ENCODE measurements at places on chromosomes 7 and 10. TPM values are rescaled to one million over a fixed set of nuclear protein-coding genes. Genes with fewer than 3 reads are reported as not detected.

- no peak for DNase-seq
Measured at GRCh38 chr7:20293336-20293735, 37.4 kb upstream of the ITGB8 start.

DNA sequence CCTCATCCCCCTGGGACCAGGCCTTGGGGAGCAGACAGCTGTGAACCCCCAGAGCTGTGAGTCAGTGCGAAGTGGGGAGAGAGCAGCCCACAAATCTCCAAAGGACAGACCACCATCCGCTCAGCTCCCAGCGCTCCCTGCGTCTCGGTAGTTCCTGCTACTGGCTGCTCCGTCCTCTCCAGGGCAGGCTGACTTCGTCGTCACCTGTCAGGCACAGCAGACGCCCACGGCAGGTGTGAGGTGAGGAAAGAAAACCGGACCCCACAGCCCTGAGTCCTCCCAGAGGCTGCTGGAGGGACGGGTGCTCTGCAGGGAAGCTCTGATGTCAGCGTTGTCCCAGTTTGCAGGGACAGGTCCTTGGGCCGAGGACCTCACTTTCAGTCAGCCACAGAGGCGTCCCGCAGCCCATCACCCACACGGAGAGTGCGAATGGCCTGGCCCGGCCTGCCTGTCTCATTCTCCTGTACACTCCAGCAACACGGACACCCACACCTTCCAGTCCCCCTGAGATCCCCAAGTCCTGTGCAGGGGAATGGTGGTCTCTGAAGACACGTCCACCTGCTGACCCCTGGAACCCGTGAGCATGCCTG lies 95.2 kb downstream of the DNAJB6 start:
- DNase-seq, result no peak

DNA sequence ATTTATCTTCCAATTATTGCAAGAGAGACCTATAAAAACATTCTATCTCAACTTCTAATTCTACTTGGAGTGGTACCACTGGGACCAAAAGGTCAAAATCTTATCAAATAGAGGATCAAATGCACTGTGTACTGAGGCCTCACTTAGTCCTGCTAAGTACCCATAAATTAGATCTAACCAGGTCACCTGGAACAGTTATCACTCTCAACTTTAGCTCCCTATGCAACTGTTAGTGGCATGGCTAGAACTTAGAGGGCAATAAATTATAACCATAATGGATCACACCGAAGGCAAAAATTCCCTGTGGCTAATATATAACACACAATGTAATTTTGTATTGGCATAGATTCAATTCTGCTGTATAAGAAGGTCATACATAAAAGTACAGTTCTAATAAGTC lies 428.9 kb downstream of the PCDH15 start:
- no peak for DNase-seq

DNA sequence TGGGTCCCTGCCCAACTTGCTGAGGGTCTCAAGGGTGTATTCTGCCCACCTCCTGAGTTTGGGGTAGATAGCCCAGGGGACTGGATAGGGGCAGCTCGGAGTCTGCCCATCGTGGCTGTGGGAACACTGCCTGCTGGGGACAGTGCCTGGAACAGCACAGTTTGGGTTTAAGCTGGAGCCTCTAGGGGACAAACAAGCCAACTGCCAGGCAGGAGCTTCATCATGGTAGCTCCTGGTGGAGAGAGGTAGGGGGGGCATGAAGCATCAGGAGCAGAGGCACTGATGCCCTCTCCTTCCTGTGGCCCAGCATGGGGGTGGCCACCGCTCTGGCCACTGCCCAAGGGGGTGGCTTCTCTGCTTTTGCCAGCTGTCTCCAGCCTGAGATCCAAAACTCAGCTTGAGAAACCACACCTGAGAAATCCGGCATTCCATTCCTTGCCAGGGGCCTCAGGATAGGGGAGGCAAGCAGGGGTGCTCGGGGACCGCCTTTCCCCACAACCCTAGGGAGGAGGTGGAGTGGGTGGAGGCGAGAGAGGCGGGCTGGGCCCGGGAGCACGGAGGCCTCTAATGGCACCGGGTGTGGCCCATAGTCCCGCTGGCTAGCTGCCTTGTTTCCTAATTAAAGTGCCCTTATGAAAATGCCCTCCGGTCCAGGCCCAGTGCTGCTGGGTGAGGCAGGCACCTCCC lies 47.6 kb downstream of the UNC5B start:
- DNase-seq, result no peak

- no peak for DNase-seq
Measured at GRCh38 chr10:61708846-61709245, 46.1 kb downstream of the CABCOCO1 start.

- no peak for DNase-seq
Measured at GRCh38 chr10:124233546-124234138, 140.2 kb upstream of the CHST15 start.

- DNase-seq, result no peak
Measured at GRCh38 chr10:27637601-27638000, 108.0 kb downstream of the MKX start.

DNA sequence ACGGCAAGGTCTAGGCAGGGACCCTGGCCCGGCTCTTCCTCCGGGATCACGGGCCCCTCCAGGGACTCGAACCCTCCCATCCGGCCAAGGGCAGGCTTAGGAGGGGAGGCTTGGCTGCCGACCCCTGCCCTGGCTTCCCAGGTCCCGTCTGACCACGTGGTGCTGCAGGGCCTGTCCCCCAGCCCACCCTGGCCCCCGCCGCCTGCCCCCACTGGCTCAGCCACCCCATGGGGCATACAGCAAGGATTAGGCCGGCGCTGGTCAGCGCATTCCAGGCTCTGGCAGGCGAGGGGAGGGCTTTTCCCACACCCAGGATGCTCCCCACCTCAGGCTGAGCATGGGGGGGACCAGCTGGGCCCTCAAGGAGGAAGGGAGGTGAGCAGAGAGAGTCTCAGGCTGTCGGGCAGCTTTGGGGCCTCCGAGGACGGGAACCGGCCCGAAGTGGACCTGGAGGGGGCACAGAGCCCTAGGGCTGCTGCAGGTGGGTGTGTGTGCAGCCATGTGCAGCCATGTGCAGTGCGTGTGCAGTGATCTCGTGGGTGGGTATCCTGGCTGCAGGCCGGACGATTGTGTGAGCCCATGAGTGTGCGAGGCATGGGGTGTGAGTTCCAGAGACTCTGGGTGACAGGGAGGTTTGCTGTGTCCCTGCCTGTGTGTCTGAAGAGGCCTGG lies 713 bp upstream of the GRIFIN start:
- no peak for DNase-seq

GRCh38 chr7:47901542-47901941 lies 46.7 kb downstream of the PKD1L1 start:
- no peak for DNase-seq

DNA sequence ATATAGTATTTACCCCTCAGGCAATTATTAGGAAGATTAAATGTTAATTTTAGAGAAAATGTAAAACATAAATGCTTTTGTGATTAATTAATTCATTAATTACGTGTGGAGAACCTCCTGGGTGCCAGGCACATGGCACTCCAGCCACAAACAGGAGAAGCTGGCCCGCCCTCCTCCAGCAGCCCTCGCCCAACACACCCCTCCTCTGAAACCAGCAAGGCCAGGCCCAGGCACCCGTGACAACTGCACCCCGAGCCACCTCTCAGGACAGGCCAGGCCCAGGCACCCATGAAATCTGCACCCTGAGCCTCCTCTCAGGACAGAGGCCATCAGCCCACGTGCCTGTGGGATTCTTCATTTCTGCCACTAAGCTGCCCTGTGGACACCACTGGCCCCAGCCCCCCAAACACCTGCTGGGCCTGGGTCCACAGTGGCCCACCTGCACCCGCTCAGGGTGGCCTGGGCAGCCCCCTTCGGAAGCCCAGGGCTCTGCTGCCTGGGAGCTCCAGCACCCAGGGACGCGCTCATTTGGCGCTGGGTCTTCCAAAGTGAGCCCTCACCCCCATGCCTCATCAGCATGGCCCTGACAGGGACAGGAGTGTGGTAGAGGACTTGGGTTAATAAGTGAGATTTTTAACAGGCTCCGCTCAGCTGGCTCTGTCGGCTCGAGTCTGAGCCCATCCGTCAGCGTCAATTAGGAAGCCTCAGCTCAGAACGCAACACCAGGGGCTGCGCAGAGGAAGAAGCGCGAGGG lies 482.1 kb downstream of the DNAJB6 start:
- DNase-seq, result no peak

DNA sequence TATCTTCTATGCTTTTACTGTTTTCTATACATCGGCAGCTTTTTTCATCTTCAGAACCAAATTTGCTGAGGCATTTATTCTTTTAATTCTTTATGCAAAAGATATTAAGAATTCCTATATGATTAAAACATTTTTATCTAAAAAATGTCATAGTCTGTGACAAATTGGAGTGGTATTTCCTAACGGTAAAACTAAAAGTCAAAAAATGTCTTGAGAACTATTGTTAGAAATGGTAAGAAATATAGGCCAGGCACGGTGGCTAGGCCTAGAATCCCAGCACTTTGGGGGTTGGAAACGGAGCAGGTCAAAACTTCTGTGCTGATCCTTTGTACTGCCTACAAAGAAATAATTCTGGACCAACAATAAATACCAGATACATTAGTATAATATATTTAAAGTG lies 57.7 kb upstream of the PRR15 start:
- no peak for DNase-seq

DNA sequence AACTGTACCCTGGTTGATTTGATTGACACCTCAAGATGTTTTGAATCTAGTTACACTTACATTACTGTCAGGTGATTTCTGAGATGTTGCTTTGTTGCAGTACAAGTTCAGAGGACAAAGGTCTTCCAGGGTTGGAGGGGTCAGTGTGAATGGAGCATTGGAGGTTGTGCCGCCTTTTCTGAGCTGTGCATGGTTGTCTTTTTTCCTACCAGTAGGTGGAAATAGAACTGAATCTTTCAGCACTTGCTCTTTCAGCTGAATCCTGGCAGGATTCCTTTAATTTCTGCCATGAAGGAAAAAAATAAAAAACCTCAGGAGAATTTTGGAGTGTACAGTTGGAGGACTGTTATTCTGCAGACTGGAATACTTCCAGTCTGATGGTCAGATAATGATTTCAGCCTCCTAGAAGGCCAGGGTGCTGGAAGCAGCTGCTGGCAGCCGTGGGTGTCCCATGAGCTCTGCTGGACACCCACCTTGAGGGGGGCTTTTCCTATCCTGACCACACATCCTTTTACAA lies 82.7 kb downstream of the PLCE1 start:
- DNase-seq, result no peak

- no peak for DNase-seq
Measured at GRCh38 chr7:2483494-2483893, 7.3 kb upstream of the GRIFIN start.

- DNase-seq, result no peak
Measured at GRCh38 chr7:140676306-140676705, 3.6 kb downstream of the ADCK2 start.

GRCh38 chr7:11274074-11274473 lies 300.4 kb downstream of the PHF14 start:
- no peak for DNase-seq

- DNase-seq, result no peak
Measured at GRCh38 chr10:86325158-86325557, 41.4 kb downstream of the GRID1 start.

GRCh38 chr7:15358112-15358511 lies 203.7 kb downstream of the AGMO start:
- DNase-seq, result no peak

DNA sequence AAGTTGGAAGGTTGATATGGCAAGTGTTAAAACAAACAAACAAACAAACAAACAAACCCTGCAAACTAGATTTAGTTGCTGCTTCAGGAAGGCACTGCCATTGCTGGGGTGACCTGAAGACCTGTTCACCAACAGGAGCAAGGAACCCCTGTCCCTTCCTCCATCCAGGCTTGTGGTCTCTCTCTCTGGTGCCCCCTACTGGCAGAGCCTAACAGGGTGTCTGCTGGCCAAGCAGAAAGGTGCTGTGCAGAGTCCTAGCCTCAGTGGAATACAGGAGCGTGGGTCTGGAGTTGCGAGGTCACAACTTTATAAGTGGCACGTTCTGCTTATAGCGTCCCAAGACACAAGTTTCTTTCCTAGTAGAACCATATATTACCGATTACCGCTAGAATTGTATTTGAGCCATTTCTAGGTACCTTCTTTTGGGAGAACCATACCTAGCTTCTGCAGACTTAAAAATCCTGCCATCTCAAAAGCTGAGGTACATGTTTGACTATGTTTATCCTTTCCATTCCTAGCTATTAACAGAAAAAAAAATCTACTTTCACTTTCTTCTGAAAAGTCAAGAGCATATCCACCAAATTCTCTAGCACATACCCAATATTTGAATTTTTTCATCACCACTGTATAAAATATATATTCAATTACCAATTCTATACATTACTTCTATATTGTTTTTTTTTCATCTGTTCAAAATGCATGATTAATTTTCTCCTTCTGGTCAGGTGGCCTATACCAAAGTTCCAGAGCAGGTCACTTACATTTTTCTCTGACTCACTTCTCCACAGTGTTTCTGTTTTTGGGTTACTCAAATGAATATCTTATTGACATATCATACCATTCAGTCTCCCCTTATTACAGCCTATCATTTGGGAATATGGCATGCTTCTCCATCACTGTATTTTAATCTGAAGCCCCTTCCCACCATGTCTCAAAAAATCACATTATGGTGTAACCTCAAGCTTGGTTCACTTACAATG lies 29.1 kb upstream of the CALD1 start:
- DNase-seq, result peak; percentile 51

GRCh38 chr7:101058355-101058754 lies 26.9 kb upstream of the TRIM56 start:
- peak; percentile 53 for DNase-seq

DNA sequence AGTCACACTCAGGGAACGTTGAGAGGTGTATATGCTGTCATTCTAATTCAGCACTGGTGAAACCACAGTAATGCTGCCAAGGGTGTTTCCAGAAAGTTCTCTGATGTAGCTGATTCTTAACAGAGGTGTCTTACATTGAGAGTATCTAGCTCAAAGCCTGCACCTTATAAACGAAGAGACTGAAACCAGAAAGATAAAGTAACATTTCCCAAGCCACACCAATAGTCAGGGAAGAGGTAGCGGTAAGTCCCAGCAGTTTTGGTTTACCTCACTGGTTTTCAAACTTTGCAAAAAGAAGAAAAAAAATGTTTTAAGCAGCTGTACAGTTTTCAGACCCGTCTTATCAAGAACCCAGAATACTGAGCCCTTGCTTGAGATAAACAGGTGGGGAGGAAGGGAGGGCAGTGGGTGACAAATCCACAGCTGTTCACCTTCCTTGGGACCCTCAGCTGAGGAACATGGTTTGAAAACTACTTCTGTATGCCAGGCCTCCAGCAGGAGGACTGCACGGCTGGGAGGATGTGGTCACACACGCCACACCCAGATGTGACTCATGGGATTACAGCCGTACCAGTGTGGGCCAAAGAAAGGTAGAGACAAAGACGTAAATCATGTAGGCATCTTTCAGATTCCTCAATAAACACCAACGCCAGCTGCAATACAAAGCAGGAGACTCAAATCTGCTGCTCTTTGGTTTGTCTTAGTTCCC lies 63.9 kb upstream of the GSDME start:
- DNase-seq, result peak; percentile 81

The GIMAP7 gene
- polyA plus RNA-seq, result 37.9 TPM

The DMBT1 gene
- polyA plus RNA-seq, result not detected

The LRRC4 gene
- 4.2 TPM for polyA plus RNA-seq

The CASTOR2 gene
- 10.1 TPM for polyA plus RNA-seq

The TMEM236 gene
- 0.29 TPM for polyA plus RNA-seq

The MKX gene
- not detected for polyA plus RNA-seq

Measured in endothelial cell of umbilical vein (primary cell).